ENCODE measurements at places on chromosomes 4 and X.

GRCh38 chr4:13892739-13893105 lies 265.2 kb upstream of the BOD1L1 start:
- DNase-seq, result no peak

DNA sequence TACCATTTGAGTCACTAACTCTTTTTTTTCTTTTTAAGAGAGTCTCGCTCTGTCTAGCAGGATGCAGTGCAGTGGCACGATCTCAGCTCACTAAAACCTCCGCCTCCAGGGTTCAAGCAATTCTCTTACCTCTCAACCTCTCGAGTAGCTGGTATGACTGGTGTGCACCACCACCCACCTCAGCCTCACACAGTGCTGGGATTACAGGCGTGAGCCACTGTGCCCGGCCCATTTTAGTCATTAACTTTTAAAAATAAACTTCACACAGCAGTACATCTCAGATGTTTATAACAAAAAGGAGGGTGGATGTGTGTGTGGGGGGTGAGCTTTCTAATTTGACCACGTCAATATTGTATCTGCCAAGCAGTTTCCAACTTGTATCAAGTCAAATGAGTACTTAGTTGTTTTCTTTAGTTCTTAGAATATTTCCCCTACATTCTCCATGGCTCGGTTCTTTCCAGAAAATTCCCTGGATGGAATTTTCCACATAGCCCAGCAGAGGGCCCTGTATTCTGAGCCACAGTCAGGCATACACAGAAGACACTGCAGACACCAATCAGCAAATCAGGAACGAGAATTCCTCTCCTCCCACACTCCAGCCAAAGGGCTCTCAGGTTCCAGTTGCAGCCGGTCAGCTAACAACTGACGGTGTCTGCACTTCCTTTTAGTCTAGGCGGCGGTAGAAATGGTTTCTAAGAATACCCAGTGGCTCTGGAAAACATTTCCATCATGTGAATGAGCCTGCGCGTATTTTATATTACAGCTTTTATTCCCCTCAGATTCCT lies 20.1 kb upstream of the ARAF start:
- DNase-seq, result peak; percentile 78

DNA sequence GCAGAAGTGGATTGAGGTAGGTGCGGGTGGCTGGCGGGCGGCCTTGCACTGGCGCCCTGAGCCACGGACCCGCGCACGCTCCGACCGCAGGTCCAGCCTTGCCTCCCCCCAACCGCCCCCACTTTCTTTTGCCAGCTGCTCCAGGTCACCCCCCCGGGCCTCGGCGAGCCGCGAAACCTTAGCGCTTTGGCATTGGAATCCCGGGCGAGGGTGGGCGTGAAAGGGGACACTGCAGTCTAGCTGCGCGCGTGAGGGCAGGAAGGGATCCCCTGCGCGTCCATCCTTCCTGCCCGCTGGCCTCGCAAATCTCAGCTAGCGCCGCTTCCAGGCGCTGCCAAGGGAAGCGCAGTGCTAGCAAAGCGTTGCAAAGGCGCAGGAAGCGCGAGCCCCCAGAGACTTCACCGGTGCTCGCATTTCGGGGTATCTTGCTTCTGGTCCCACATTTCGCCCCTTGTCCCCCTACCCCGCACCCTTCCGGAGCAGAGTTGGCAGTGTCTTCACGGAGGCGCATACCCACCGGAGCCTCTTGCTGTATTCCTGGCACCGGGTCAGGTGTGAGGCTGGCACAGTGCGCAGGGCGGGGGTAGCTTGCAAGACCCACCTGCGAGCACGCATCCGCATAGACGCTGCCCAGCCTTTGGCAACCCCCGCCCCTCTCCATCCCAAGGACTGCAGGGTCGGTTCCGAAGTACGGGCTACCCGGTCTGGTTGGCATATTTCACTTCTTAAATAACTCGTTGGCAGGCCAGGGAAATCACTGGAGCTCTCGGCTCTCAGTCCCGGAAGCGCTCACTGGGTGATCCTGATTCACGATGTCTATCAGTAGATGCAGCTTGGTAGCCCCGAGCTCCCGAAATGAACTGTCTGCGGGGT lies 104.4 kb downstream of the UCHL1 start:
- DNase-seq, result peak; percentile 78

DNA sequence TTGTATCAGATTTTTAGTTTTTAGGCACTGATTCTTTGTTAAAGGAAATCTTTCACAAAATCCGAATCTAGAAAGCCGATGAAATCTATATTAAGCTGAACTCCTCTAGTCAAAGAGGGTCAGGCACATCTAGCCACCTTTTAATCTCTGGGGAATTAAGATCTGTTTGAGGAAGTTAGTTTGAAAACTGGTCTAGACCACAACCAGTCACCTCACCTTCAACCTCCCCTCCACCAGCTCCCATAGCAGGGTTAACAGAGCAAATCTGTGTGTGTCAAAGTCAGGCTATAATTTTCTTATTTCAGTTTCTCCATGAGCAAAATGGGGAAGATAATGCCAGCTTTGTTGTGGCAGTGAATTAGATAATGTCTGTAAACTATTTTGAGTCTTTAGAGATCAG lies 110.0 kb upstream of the IGFBP7 start:
- DNase-seq, result no peak

- DNase-seq, result no peak
These were observed 2.8 kb upstream of the TENM3 start for GRCh38 chr4:182240161-182241130.

GRCh38 chrX:10988653-10989052 lies 122.5 kb upstream of the HCCS start:
- DNase-seq, result no peak

DNA sequence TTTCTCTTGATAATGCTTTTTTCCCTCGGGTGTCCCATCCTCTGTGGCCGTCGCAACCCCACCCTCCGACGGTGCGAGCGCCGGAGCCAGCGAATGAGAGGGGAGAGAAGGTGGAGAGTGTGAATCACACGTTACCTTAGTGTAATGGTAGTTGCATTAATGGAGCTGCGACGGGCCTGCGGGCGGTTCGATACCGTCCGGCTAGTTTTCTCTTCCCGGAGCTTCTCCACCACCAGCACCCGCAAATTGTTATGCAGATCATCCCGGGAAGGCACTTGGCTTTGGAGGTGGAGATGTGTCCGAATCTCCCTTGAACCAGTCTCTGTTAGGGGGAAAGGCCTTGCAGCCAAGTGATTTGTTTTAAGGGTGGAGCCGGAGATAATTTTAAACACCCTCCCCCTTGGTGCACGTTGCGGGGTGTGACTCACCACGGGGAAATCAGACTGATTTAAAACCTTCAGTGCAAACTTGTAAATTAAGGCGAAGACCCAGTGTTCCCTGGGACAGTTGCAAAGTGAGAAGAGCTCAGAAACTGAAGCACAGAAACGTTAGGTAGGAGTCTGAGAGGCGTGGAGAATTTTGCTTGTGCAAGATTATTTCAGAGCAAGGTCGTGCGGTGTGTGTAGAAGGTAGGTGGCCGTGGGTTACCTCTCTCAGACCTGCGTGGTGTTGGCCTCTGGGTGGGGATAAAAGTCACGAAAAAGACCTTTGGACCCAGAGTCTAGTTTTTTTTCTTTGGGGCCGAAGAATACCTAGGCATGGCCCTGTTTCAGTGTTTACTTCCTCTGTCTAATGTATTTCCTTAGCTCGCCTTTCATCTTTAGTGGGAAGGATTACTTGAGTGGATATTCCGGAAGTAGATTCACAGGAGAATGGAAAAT lies 1.3 kb downstream of the AFF1 start:
- DNase-seq, result peak; percentile 70

- DNase-seq, result no peak
These were observed 20.5 kb upstream of the NAP1L5 start for GRCh38 chr4:88718098-88718497.

- no peak for DNase-seq
These were observed 22.8 kb downstream of the NDST4 start for GRCh38 chr4:115090483-115091075.

DNA sequence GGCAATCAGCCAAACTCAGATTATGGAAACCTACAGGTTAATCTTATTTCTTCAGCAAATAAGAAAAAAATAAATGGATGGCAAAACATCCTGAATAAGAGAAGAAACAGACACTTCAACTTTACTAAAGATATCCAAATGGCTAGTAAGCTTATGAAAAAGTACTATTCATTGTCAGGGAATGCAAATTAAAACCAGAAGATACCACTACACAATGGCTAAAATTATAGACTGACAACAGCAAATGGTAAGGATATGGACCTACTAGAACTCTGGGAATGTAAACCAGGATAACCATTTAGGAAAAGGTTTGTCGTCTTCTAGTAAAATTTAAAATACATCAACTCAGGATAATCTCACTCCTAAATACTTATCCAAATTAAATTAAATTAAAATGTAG lies 24.3 kb downstream of the GRSF1 start:
- no peak for DNase-seq

GRCh38 chr4:8090312-8090711 lies 68.3 kb downstream of the ABLIM2 start:
- no peak for DNase-seq

DNA sequence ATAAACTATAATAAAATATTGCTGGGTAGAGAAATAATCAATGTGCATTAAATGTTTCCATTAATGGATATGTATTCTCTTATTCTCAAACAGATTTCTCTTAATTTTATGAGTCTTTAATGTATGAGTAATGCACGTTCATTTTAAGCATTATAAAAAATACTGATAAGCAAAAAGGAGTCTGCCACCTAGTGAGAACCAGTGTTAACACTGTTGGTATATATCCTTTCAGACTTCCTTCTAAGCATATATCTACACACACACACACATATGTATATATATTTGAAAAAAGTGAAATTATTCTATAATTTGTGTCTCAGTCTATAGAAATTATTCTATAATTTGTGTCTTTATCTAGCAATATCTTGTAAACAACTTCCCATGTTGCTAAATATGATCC lies 49.9 kb upstream of the MTMR1 start:
- DNase-seq, result no peak

- DNase-seq, result no peak
These were observed 365.5 kb downstream of the RAB28 start for GRCh38 chr4:13118633-13119032.

GRCh38 chrX:2690856-2691542 lies at the start of gene CD99:
Gene CD99 (plus strand): TSS chrX:2691295. CDS start chrX:2691361, 66 bp downstream.
- peak; percentile 96 for DNase-seq

DNA sequence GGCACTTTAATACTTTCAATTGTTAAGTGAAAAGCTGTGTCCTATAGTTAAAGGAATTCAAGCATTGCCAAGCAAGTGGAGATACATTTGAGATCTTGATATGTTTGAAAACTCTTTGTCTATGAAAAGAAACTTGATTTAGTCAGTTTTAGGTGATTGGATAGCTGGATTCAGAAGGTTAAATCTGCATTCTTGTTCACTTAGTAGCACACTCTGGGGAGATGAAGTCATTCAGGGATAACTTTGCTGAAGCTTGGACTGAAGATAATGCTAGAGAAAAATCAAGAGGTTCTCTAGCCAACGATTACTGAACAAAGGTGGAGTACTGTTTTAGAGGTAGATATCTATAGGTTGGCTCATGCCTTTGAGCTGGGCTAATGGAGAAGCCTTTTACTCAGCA lies 90.6 kb downstream of the DCAF8L2 start:
- DNase-seq, result no peak

DNA sequence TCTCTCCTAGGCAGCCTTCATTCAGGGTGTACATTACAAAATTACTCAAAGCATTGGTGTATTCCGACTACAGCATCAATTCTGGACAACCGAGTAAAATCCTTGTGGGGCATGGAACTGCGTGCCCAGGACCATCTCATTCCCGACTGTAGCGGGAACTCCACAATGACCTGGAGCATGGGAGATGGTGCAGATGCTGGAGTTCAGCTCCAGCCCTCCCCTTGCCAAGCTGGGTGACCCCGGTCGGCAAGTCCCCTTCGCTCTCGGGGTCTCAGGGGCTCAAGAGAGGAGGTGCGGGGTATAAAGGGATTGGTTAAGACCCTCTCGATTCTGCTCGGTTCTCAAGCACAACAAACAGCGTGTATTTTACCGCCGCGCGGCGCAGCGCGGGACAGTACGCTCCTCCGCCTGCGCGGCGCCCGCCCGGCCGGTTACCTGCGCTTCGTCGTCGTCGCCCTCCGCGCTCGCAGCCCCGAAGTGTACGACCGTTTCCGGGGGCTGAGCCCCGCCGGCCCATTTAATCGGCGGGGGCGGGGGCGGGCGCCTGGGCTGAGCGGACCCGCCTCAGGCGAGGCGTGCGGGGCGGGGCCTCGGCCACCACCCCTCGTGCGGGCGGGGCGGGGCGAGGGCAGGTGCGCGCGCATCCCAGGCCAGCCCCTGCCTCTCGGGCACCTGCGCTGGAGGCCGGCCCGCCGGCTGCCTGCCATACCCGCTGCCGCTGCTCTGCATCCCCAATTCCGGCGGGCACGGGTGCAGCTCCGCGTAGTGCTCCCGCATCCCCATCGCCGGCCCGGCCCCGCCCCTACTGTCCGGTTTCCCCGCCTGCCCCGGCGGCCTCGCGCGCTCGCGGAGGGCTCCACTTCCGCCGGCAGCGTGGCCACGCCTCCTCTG lies at the start of gene G6PD:
Gene G6PD, minus strand, starts transcription at position 493 of the 891 bp plus-strand sequence. CDS start 691 bp downstream, outside the sequence.
- peak; percentile 90 for DNase-seq

- DNase-seq, result no peak
These were observed 25.3 kb upstream of the ARHGEF38 start for GRCh38 chr4:105527081-105527480.

- DNase-seq, result no peak
These were observed 31.9 kb downstream of the MGAT4D start for GRCh38 chr4:140466146-140466545.

DNA sequence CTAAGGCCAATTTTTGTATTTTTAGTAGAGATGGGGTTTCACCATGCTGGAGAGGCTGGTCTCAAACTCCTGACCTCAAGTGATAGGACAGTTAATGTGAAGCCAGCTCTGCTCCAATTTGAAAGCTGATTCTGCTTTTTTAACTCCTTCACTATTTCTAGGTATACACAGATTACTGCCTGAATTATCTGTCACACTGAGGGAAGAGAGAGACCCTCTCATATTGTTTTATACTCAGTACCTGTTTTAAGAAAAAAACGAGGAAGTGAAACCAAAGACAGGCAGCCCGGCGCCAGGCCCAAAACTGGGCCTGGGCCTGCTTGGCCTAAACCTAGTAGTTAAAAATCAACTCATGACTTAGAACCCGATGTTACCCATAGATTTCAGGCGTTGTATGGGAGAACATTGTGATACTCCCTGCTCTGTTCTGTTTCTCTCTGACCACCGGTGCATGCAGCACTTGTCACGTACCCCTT lies 1601.5 kb upstream of the PCDH10 start:
- DNase-seq, result no peak

GRCh38 chr4:126757219-126757618 lies 875.5 kb upstream of the INTU start:
- DNase-seq, result no peak

DNA sequence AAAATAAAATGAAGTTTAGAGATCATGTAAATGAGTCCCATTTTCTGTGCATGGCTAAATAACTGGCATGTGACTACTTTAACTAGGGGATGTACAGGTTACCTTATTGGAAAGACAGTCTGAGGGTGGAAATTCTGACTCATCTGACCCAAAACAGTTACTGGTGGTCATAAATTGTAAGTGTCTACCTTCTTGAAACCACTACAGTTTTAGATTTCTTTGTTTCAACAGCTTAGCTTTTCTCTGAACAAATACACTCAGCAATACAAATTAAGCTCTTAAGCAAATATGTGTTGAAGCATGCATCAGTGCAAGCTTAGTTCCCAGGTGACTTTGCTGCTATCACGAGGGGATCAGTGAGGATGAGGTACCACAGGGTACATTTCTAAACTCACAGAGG lies 60.7 kb upstream of the PGM2 start:
- no peak for DNase-seq
